ENCODE measurements at places on chromosomes 2 and 18.
A peak's percentile ranks its signal among the peaks of the same experiment; 100 is the strongest.

GRCh38 chr2:178482437-178482836 is 2.2 kb downstream of the PLEKHA3 start:
- DNase-seq: no peak

- no peak for DNase-seq
Measured at GRCh38 chr2:157489983-157490382, 46.1 kb upstream of the CYTIP start.

GRCh38 chr18:58288921-58289797 is 245.1 kb downstream of the NEDD4L start:
- DNase-seq: no peak

- DNase-seq: no peak
Measured at GRCh38 chr2:232980683-232981082, 32.4 kb downstream of the NGEF start.

GRCh38 chr2:134282629-134283400 is 28.9 kb downstream of the MGAT5 start:
- no peak for DNase-seq

DNA sequence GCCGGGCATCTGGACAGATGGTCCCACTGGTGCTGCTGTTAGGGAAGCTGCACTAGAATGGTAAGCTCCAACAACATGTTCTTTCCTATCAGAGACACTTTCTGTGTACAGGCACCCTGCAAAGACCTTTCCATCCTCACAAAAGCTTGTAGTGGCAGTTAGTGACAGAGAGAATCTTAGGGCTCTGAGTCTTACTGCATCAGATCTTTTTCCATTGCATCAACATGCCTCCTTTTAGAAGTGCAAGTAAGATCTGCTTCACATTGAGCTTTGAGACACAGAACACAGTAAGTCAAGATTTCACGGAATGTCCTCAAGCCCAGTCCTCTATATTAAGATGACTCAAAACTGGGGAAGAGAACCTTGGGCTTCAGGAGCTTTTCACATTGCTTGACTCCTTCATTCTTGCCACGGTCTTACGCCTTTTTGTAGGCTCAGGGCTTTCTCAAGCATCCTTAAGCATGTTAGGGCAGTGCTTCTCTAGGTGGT is 52.6 kb downstream of the ARL4C start:
- DNase-seq: no peak

DNA sequence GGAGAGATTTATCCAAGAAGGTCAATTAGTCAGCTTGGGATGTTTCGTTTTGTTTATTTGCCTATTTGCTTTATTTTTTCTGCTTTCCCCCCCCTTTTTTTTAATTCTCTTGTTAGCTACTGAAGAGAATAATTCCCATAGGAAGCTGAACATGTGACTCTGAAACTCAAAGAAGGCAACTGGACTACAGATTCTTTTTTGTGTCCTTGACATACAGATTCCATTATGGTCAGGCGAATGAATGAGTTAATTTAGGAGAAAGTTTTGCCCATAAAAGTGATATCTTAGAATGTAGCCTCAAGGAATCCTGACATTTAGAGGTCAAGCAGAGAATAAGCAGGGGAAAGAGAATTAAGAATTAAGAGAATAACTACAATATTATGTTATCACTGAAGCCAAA is 514.2 kb upstream of the LINC00305 start:
- no peak for DNase-seq

DNA sequence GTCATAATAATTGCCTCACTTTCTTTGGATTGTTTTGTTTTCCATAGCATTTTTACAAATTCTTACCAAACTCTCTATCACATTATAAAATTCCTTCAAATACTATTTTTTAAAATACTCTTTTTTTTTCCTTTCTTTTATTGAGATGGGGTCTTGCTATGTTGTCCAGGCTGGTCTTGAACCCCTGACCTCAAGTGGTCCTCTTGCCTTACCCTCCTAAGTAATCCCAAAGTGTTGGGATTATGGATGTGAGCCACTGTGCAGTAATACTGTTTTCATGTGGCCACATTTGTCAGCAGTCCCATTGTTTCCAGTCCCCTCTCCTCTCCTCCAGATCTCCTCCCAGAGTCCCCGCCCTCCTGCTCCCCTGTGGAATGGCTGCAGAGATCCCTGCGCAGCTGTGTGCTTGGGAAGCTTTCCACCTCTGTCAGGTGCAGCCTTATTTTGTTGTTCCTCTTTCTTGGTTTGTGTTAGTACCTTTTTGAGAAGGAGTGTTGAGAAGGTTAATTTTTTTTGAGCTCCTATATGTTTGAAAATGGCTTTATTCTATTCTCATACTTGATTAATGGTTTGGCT is 227.3 kb downstream of the LOXHD1 start:
- DNase-seq: no peak

- DNase-seq: no peak
Measured at GRCh38 chr2:40348665-40349064, 103.2 kb downstream of the SLC8A1 start.

DNA sequence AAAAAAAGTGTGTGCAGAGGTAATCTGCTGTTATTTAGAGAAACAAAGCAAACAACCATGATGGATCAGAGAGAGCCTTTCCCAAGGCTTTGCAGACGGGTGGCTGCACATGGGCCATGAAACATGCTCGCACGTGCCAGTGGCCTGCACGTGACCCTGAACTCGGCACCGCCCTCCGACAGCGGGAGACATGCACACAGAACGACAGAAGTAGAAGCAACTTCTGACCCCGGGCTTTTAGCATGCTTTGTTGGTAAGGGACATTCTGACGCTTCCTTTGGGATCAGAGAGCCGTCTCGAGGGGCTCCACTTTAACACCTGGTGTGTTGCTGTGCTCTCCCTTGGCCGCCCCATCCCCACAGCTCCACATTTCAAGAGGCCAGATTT is 112.5 kb downstream of the KCNF1 start:
- no peak for DNase-seq

- no peak for DNase-seq
Measured at GRCh38 chr2:239271882-239272281, 128.9 kb downstream of the HDAC4 start.

DNA sequence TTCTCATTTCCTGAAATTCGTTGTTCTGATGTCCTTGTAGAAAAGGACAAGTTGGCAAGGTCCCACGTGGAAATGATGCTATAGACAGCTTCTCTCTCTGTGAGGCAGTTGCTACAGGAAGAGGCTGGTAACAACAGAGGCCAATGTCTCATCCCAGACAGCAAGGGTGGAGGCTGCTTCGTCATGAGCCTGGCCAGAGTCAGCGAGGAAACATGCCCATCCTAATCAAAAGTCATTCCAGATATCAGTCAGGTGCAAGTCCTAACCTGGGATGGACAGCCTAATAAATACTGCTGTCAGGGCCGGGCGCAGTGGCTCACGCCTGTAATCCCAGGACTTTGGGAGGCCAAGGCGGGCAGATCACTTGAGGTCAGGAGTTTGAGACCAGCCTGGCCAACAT is 6.4 kb upstream of the SMAD7 start:
- DNase-seq: no peak

GRCh38 chr18:64099244-64099643 is 49.6 kb downstream of the LINC00305 start:
- DNase-seq: no peak

- DNase-seq: peak; percentile 22
Measured at GRCh38 chr18:25456334-25457010, 104.5 kb upstream of the ZNF521 start.

GRCh38 chr2:190357600-190357999 is 14.2 kb downstream of the INPP1 start:
- no peak for DNase-seq

GRCh38 chr2:176134035-176134434 is 4.5 kb downstream of the HOXD8 start:
- DNase-seq: no peak

DNA sequence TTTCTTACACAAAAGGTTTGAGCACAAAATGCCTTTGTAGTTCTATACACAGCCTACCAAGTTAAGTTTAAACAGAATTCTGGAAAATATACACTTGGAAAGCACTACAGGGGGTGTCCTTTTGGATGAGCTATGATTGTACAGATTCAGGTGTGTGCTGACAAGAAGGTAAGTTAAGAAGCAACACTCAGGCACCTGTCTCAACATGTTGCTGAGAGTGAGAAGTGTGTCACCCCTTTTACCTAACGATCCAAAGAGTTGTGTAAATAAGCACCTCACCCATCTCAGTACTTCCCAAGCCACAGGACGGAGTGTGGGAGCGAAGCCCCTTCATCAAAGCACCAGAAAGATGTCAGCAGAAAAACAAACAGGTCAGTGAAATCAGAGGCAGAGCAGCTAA is 109.5 kb upstream of the DAPL1 start:
- DNase-seq: no peak

DNA sequence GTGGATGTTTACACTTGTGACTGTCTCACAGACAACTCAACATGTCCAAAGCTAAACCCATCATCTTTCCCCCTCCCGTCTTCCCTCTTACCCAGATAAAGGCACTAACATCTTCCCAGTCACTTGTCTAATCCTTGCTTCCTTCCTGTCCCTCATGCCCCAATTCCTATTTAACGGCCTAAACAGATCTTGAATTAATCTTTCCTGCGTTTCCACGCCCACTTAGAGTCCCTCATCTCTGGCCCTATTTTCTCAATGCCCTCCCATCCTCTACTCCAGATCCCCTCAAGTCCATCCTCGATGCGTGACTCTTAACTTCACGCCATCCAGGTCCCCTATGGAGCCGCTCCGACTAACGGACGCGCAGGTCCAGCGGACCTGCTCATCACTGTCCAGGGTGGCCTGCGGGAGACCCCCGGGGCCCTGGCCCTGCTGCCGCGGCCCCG is 682 bp upstream of the SCLY start:
- DNase-seq: no peak

- no peak for DNase-seq
Measured at GRCh38 chr2:28336982-28337627, 55.6 kb upstream of the FOSL2 start.

DNA sequence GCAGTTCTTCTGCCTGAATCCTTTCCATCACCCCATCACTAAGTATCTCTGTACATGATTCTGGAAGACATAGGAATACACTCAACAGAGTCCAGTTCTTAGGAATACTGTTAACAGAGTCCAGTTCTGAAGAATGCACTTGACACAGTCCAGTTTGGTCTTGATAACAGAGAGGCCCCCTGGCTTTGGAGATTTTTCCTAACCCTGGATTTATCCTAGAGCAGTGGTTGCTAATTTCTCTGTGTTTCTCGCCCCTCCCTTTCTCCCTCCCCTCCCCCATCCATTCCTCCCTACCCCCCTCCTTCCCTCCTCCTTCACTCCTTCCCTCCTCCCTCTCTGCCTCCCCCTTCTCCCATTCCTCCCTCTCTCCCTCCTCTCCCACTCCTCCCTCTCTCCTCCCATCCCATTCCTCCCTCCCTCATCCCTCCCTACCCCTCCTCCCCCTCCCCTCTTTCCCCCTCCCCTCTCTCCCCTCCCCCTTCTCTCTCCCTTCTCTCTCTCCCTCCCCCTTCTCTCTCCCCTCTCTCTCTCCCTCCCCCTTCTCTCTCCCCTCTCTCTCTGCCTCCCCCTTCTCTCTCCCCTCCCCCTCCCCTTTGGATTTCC is 105.4 kb downstream of the RTN4 start:
- DNase-seq: no peak

- DNase-seq: no peak
Measured at GRCh38 chr2:17600556-17601204, 60.2 kb downstream of the VSNL1 start.

DNA sequence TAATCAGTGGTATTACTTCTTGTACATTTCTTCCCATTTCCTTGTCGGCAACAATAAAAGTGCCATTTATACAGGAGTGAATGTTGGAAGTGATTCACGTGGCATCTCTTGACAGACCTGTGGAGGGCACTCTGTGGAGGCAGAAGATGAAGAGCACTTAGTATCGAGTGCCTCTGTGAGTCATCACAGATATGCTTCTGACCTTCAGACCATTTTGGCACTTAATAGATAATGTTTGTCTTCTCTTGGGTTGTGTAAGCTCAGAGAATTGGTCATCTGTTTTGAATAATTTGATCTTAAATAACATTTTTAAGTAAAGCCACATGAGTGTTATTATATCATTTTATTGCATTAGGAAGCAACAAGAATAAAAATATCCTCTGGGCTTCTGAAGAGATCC is 305.5 kb downstream of the PTPRM start:
- no peak for DNase-seq

- no peak for DNase-seq
Measured at GRCh38 chr2:203490391-203490790, 44.7 kb downstream of the RAPH1 start.

Data from heart right ventricle (tissue), 16 donors.